ENCODE measurements at places on chromosomes 1 and 21.

GRCh38 chr1:84705513-84705912, 15.3 kb upstream of the SSX2IP start:
- no peak for DNase-seq

DNA sequence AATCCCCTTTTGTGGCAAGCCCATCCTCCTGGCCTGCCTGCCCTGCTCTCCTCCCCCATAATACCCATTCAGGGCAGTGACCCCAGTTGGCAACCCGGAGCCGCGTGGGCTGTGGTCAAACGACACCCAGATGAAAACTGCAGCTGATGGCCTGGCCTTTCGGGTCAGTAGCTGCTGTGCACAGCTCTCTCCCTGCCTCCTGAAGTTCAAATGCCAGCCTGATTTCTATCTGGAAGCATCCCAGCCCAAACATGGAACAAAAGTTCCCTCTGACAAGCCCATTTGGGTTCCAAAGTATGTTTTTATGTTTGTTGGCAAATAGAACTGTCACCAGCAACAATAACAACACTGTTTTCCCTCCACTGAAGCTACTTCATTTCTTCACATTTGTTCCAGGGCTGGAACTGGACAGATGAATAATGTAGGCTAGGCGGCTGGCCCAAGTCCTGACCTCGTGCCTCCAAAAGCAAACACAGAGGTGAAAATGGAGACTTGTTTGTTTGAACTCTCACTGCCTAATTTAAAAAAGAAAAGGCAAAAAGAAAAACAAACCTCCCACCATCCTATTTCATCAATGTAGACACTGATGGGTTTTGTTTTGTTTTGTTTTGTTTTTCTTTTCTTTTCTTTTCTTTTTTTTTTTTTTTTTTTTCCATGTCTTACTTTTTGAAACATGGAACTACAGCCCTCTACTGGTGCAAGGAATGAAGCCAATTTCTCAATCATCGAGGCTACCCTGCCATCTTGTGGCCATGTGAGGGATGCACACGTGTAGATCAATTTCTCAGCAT, 179.0 kb downstream of the ADSS2 start:
- peak; percentile 46 for DNase-seq

DNA sequence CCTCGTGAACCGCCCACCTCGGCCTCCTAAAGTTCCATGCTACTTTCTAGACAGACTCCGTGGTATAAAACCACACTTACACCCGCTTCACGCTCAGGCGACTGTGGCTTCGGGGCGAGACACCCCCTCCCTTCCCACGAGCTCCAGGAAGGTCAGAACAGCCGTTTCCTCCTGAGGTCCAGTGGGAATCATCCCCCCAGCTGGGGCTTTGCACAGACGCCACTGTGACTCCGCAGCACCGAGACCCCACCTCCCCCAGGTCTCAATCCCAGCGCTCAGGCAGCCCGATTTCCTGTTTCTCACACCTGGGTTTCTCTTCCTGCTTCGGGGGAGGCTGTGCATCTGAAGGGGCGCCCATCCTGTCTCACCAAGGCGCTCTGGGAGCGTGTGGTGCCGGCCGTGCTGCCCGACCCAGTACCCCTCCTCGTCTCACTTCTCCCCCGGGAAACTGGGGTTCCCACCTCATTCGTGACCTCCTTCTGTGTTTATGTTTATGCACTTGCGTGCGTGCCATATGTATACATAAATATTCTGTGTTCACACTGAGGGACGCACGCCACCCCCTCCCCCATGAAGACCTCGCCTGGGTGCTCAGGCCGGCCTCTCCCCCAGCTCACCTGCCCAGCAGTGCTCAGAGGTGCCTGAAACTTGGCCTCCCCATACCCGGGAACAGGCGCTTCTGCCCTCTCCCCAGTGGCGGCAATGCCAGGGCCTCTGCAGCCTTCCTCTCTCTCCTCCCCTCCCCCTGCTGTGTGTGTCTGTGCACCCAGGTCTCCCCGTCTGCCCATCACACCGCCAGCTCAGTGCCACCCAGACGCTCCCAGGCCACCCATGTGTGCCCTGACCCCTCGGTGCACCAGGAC, 14.6 kb downstream of the SLC35E2B start:
- DNase-seq = no peak

- DNase-seq = no peak
Observed at GRCh38 chr21:38671773-38672172, 134.0 kb upstream of the ETS2 start.

- no peak for DNase-seq
Observed at GRCh38 chr1:16275591-16275990, 38.6 kb upstream of the CPLANE2 start.

GRCh38 chr1:11600836-11601235, 53.4 kb downstream of the FBXO2 start:
- no peak for DNase-seq

- no peak for DNase-seq
Observed at GRCh38 chr21:34962136-34962535, 87.0 kb downstream of the RUNX1 start.

Data from KG1 (cell line).